Activated CD4-positive, CD25-positive, alpha-beta regulatory T cell (primary cell): ENCODE measurements at places on chromosomes 13 and 19.

DNA sequence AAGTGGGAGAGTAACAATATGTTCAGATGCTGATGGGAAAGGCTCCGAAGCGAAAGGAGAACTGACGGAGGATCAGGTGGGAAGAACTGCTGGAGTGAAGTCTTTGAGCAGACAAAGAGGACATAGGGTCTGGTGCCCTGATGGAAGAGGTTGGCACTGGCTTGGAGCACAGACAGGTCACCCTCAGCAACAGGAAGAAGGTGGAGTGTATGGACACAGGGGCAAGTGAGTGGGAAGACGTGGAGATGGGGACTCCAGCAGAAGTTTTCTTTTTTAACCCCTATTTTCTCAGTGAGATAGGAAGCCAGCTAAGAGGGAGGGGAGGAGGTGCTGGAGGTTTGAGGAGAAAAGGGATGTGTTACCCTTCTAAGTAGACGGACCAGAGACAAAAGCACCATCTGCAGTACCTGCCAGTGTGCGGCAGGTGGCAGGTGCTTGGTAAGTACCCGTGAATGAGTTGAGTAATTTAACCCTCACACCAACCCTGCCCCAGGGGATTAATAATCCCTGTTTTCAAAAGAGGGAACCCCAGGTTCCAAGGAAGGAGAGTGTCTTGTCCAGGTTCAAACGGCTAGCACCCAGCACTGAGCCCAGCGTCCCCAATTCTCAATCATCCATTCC is 11.2 kb downstream of the HAS1 start:
- DNase-seq: no peak

DNA sequence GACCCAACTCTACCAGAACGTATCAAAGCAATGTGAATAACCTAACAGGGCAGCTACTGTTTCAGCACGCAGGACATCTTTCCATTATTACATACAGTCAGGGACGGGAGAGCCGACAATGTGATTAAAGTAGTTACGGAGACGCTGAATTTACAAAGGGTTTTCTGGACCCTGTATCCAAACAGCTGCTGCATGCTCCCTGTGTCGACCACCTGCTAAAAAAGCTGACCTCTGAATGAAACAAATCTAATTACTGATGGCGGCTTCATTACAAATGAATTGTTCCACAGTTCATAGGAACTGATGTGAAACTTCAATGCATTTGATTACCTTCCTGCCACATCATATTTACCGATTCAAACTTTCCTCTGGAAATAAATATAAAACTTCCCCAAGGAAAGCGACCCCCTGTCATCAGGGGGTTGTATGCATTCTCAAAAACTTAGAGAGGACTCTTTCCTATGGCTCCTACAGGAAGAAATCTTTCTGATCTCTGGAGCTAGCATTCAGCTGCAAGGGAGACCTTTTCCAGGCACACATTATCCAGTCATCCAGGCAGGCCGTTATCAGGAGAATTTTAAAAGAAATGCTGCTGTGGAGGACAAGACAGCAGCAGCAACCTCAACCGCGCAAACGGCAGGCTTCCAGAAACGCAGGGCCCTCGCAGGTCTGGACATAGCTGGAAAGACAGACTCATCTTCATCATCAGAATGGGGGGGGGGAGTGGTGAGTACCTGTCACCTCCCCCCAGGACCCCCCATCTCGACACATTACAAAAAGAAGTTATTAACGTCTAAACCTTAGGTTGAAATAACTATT is 3.1 kb downstream of the EFNB2 start:
- DNase-seq: no peak

- no peak for DNase-seq
Measured at GRCh38 chr13:91621963-91622362, 223.5 kb downstream of the GPC5 start.

- no peak for DNase-seq
Measured at GRCh38 chr13:49953560-49953959, 17.4 kb upstream of the SPRYD7 start.

GRCh38 chr19:49738268-49738667 is 24.8 kb downstream of the TSKS start:
- no peak for DNase-seq

- DNase-seq: no peak
Measured at GRCh38 chr13:59266478-59267063, 897.2 kb downstream of the DIAPH3 start.

- no peak for DNase-seq
Measured at GRCh38 chr19:45499196-45500180, 1.2 kb downstream of the PPM1N start.

DNA sequence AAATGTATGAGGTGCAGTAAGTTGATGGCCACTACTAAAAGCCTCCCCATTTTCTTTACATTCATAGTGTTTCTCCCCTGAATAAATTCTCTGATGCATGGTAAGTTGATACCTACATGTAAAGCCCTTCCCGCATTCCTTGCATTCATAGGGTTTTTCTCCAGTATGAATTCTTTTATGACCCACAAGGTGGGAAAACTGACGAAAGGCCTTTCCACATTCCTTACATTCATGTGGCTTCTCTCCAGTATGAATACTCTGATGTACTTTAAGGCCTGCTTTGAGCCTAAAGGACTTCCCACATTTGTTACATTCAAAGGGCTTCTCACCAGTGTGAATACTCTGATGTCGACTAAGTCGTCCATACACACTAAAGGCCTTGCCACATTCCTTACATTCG is 20.5 kb downstream of the ZNF607 start:
- no peak for DNase-seq

- DNase-seq: peak; percentile 86
Measured at GRCh38 chr19:1131718-1132551, 28.1 kb downstream of the GPX4 start.

DNA sequence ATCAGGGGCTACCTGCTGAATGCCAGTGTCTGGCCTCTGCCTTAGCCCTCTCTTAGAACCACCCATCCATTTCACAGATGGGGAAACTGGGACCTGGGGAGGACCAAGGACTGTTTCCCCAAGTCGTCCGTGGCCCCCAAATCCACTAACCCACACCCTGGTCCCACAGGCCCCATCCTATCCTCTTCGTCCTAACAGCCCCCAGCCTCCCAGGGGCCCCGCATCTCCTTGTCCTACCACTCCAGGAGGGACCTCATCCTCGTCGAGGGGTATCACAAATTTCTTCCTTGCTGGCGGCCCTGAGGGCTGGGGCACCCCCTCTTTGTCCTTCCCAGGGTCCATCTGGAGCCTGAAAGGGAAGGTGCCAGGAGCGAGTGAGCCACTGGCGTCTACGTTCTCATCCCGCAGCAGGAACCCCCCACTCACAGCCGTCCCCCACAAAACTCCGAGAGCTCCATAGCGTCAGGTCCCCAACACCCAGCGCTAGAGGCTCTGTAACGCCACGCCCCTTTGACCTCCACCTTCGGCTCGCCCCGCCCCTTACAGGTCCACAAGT is 606 bp downstream of the ERCC1 start:
- DNase-seq: no peak

GRCh38 chr13:52925775-52926285 is 77.4 kb upstream of the PCDH8 start:
- no peak for DNase-seq

- DNase-seq: no peak
Measured at GRCh38 chr19:44661205-44661604, 10.1 kb upstream of the CEACAM19 start.

DNA sequence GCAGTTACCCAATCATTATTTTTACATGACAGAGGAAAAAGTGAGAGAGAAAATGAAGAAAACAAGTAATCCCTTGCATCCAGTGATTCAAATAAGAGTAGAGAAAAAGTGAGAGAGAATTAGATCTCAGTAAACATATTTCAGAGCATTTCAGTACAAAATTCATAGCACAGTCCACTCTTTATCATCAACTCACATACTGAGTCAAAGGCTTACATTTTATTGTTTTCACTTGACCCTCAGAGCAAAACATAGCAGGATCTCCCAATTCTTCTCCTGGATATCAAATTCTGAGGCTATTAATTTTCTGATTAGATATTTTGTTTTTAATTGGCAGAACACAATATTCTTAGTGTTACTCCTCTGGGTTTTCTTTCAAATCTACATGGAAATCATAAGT is 1568.3 kb upstream of the PRR20A start:
- DNase-seq: no peak

DNA sequence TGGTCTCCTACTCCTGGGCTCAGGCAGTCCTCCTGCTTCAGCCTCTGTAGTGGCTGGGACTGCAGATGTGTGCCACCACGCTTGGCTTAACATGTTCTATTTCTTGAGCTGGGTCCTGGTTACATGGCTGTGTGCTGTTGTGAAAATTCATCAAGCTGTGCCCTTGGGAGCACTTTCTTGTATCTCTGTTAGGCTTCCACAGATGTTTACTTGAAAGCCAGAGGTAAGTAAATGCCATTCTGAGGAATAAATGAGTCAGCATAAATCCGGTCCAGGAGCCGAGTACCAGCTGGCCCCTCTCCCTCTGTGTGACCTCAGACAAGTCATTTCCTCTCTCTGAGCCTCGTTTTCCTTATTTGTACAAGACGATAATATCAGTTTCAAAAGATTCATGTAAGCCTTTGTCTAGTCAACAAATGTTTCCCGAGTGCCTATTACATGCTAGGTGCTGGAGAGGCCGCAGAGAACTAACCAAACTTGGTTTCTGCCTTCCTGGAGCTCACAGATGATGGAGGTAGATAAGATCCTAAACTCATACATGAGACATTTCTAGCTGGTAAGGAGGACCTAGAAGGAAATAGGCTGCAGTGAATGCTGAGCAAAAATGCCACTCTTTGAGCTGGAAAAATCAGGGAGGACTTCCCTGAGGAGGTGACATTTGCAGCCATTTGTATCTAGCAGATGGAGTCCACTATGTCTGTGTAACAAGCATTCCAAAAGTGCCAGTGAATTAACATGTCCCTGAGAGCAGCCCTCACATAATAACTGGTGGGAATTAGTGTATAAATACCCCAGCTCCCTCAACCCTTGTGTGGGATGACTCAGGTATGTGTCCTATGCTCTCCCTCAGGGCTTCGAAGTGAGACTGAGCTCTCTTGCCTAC is 2.7 kb upstream of the RASAL3 start:
- no peak for DNase-seq

DNA sequence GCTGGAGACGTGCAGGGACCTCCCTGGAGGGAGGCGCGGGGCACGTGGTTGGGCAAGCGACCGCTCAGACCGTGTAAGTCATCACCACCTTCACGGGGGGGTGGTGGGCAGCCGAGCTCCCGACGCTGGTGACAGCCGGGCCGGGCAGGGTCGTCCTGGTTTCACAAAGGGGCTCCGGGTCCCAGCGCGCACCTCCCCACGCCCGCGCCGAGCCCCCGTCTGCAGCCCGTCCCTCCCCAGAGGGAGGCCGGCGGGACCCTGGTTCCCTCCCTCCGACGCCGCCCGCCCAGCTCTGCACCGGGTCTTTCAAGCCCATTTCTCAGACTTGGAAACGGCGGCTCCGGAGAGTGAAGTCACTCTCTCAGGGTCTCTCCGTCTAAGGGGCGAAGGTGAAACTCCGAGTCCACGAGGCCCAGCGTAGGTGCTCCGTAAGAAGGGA is 729 bp upstream of the ARID3A start:
- peak; percentile 76 for DNase-seq

DNA sequence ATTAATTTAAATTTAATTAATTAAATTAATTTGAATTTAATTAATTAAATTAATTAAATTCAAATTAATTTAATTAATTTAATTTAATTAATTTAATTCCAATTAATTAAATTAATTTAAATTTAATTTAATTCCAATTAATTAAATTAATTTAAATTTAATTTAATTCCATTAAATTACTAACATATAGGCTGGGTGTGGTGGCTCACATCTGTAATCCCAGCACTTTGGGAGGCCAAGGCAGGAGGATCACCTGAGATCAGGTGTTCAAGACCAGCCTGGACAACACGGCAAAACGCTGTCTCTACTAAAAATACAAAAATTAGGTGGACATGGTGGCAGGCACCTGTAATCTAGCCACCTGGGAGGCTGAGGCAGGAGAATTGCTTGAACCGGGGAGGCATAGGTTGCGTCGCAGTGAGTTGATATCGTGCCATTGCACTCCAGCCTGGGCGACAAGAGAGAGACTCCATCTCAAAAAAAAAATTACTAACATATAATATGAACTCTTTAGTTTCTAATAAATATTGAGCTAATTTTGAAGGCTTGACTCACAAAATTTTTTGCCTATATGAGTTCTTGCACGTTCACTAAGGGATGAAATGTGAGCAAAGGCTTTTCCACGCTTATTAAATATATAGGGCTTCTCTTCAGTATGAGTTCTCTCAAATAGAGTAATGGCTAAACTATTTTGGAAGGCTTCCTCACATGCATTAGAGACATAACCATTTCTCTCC is 9.0 kb upstream of the USP29 start:
- DNase-seq: no peak

- no peak for DNase-seq
Measured at GRCh38 chr13:106573284-106573846, 5.4 kb upstream of the ARGLU1 start.

DNA sequence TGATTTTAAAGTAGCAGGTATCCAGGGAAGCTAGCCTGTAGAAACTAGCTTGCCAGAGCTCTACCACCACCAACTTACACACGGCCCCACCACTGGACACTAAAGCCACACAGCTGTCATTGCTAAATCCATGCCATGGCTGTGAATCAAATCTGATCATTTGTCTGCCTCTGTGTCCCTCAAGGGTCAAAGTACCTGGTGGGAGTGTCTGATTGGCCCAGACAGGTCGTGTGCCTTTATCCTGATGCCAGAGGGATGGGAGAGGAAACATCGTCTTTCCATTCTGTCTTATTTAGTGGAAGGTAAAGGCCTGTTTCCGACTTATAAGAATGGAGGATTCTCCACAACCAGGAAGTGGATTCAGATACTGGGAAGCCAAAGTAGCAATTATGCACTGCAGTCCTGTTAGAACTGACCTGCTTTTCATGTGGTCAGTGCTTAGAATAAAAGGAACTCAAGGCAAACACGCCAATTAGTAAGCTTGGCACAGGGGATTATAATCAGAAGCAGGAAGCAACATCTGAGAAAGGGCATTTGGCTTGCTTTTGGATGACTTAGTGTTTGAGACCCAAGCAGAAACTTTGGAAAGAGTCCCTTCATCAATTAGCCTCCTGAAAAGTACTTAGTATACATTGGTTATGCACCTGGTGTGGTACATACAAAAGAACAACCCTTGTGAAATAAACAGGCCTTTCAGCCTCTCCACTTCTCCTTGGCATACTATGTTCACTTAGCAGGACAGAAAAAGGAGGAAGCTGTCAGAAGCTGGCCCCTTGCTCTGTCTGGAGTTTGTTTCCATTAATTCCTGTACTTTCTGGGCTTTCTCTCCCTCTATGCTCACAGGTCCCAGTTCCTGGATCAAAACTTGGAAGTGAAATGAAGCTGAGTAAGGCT is 192.4 kb downstream of the NUFIP1 start:
- no peak for DNase-seq

DNA sequence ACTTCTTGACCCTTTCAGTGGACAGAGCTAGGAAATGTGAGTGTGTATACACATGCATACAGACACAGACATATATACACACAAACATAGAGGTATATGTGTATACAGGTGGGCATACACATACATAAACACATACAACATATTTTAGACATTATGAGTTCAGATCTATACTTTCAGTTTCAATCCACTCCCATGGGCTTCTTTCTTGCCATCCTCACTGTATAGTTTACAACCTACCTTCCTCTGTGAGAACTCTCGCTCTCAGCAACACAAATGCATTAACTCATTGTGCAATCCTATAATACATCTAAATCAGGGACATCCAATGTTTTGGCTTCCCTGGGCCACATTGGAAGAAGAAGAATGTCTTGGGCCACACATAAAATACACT is 21.2 kb upstream of the SCEL start:
- no peak for DNase-seq
